ENCODE measurements at places on chromosomes 16 and 17.

GRCh38 chr17:36205637-36206485 lies 5.0 kb upstream of the CCL4L2 start:
- DNase-seq = no peak

DNA sequence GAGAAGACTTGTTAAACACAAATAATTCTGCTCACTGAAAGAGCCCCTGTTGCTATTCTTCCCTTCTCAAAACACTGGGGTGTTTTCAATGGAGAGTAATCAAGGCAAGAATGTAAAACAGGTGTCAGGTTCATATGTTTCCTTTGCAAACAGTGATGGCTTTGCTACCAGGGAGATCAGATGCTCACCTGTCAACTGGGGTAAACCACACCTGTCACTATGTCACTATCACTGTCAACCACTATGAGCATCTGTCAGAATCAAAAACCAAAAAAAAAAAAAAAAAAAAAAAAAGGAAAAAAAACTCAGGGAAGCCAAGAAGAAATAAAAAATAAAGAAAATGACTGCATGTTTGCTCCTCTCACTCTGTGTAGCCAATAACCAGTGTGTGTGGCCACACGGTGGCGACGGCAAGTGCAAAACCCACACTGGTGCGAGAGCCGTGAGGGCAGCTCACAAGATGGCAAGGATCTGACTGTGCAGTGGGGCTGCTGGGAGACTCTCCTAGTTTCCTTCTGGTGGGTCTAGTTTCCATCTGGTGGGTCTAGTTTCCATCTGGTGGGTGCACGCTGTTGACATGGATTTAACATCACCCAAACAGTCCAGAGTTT lies 22.7 kb downstream of the USP22 start:
- no peak for DNase-seq

- DNase-seq = no peak
These were observed 25.4 kb downstream of the RTN4RL1 start for GRCh38 chr17:1999557-2000251.

- no peak for DNase-seq
These were observed 3.0 kb upstream of the CCL2 start for GRCh38 chr17:34252095-34252443.

- DNase-seq = no peak
These were observed 27.8 kb upstream of the MEIOC start for GRCh38 chr17:44628243-44629188.

Data from effector memory CD4-positive, alpha-beta T cell (primary cell).